GOT3 (cell line): ENCODE measurements at places on chromosomes 13 and 19.

DNA sequence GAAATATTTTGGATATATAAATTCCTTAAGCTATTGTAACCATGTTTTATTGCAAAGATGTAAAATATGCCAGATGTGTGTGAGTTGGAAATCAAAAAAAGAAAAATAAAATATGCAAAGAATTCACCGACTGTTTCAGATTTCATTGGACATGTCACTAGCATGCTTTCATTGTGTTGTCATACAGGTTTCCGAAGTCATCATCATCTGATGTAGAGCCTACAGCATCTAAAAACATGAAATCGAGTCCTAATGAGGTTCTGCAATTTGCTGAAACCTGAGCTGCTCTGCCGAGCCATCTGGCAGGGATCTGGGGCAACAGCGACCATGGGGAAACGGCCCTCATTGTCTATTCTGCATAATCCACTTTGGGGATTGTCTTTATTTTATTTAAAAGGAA, 196.1 kb upstream of the MAB21L1 start:
- DNase-seq, result no peak

- no peak for DNase-seq
Observed at GRCh38 chr13:48709213-48709612, 55.5 kb downstream of the CYSLTR2 start.

- DNase-seq, result no peak
Observed at GRCh38 chr19:33900817-33901216, 104.1 kb downstream of the KCTD15 start.

DNA sequence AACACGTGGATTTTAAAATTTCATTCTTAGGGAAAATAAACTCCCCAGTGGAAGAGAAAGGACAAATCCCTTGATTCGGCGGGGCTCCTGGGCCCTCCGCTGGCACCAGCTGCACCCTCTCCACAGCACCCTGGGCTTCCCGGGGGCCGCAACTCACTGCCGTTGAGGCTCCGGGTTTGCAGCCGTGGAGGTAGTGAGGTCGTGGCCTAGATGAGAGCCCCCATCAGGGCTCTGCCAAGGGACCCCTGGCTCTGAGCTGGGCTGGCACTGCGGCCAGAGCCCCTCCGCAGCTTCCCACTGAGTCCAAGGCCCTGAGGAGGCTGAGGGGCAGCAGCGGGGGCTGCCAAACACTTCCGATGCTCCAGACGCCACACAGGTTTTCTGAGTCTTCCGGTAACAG, 133.7 kb upstream of the MCF2L start:
- no peak for DNase-seq

DNA sequence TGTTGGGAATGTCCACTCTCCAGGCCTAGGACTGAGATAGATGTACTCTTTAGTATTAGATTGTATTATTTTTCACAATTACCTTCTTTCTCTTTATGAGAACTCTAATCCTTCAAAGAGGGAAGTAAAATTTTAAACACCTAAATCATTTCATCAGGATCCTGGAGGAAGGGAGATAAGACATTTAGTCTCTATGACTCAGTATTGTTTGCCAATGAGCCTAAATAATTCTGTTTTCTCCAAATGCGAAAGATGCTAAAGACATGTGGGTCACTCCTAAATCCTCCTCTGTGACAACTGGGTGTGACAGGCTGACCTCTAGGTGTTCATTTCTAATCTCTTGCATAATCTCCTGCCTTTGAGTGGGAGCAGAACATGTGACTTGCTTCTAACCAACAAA, 1736.6 kb upstream of the MIR17HG start:
- DNase-seq, result no peak

DNA sequence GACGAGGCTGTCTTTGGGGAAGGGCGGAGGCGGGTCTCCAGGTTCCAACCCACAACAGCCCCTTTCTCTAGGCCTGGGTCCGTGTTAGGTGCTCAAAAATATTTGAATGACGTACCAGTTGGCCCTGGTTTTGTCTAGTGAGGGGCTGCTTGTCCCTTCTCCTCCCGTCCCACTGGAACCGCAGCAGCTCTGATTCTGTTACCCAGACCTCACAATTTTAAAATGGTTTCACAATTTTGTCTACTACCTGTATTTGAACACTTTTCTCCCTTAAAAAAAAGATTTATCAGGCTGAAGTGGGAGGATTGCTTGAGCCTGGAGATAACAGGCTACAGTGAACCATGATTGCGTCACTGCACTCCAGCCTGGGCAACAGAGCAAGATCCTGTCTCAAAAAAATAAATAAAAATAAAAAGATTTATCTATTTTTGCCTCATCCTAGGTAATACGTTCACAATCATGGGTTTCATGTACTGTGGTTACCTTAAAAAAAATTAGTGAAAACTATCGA, 1.3 kb upstream of the IRF2BP1 start:
- DNase-seq, result no peak

DNA sequence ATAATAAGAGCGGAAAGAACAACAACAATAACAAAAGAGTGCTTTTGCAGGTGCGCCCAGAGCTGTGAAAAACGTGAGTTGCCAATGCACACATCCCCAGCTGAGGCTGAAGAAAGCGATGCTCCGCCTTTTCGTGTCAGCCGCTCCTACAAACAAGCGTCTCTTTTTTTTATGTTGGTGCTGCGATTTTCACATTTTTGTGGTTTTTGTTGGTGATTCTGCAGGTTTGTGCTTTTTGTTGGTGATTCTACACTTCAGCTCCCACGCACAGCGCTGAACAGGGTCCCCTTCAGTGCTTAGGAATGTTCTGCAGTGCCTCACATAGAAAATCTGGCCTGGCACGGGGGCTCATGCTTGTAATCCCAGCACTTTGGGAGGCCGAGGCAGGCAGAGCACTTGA, 7.3 kb upstream of the SBK3 start:
- DNase-seq, result no peak
